Stimulated activated CD8-positive, alpha-beta memory T cell treated with anti-CD3 and anti-CD28 coated beads, Interleukin-15, amount 100 ng/mL, for 24 hours (primary cell): ENCODE measurements at places on chromosomes 5 and 9.

- no peak for DNase-seq
Measured at GRCh38 chr5:33691856-33692255, 199.9 kb downstream of the ADAMTS12 start.

- no peak for DNase-seq
Measured at GRCh38 chr9:135692410-135692809, 6.9 kb downstream of the SOHLH1 start.

- DNase-seq, result no peak
Measured at GRCh38 chr5:72252574-72253155, 67.4 kb downstream of the MRPS27 start.

GRCh38 chr5:95957561-95958203 is 4.0 kb downstream of the ELL2 start:
- no peak for DNase-seq

GRCh38 chr9:29439961-29440360 is 1866.7 kb upstream of the C9orf72 start:
- no peak for DNase-seq

GRCh38 chr5:147711019-147711418 is 71.5 kb downstream of the JAKMIP2 start:
- no peak for DNase-seq

DNA sequence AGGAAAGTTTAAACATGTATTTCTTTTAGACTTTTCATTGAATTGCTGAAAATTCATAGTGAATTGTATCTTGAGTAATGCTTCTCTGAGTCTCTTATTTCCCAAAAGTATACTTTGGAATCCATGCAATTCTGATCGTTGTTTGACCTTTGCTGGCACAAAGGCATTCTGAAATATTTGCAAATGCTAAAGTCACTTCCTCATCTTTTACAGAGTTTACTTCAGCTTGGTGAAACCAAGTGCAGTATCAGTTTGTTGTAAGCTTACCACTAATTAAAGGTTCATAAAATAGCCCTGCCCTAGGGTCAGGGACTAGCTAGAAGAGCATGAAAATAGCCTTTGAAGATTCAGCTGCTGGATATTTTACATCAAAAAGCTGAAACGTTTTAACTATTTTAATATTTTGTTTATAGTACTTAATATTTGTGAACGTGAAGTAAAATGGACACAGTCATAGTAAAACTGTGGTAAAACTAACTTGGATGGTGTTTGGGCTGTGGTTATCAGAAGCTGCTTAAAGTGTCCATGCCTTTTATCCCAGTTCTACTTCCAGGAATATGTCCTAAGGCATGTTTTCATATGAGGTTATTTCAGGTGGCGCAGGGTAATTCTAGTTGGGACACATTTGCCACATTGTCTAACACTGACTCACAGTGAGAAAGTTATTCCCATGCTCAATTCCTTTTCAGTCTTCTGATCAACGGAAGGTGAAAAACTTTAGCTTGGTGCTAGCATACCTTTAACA is 45.3 kb downstream of the SLC22A5 start:
- DNase-seq, result no peak

DNA sequence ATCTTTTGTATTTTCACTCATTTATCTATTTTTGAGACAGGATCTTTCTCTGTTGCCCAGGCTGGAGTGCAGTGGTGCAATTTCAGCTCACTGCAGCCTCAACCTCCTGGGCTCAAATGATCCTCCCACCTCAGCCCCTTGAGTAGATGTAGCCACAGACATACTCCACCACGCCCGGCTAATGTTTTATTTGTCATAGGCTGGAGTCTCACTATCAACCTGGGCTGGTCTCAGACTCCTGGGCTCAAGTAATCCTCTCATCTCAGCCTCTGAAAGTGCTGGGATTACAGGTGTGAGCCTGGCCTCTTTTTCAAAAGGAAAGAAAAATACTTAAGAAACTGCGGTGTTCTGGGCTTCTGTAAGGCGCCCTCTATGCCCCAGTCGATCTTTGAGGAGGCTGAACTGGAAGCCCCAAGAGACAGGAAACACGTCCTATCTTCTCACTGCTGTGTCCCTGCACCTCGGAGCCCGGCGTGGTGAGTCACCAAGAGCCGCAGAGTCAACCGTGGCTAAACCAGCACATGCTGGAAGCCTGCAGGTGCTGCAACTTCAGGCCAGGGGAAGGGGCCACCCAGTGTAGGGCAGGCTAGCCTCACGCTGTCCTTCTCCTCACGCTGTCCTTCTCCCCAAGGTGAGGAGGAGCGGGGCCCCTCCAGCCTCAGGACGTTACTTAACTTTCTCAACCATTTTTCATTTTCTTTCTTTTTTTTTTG is 15.2 kb upstream of the LHX3 start:
- DNase-seq, result no peak

DNA sequence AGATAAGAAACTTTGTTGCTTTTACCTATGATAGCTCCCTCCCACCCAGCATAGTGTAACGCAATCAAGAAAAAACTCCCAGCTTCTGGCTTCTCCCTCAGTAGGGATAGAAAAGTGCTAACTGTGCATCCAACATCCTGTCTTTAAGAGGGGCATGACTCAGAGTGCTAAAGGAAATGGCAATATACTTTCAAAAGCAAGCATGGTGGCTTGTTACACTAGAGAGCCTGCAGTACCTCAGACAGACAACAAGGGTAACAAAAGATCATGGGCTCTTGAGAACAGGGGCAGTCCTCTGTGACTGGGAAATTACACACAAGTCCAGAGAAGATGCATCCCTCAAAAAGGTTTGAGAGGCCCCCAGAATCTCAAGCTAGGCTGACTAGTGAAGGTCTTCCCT is 37.8 kb downstream of the PRELID2 start:
- no peak for DNase-seq

- no peak for DNase-seq
Measured at GRCh38 chr9:135857371-135857786, 50.0 kb downstream of the CAMSAP1 start.

DNA sequence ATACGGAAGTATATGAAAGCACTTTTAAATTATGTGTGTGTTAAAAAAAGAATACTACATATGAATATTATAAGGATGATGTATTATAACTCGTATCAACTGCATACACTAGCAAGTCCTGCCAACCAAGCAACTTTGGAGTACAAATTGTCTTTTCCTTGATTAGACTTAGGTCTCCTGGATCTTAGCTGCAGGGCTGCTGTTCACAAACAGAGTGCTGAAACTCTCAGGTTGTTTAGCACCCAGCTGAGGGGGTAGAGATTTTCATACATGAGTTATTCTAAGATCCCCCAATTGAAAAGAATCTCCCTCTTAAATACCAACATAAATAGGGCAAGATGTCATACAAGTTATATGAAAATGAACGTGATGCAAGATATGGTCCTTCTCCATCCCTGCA is 149.8 kb upstream of the TNC start:
- DNase-seq, result no peak

DNA sequence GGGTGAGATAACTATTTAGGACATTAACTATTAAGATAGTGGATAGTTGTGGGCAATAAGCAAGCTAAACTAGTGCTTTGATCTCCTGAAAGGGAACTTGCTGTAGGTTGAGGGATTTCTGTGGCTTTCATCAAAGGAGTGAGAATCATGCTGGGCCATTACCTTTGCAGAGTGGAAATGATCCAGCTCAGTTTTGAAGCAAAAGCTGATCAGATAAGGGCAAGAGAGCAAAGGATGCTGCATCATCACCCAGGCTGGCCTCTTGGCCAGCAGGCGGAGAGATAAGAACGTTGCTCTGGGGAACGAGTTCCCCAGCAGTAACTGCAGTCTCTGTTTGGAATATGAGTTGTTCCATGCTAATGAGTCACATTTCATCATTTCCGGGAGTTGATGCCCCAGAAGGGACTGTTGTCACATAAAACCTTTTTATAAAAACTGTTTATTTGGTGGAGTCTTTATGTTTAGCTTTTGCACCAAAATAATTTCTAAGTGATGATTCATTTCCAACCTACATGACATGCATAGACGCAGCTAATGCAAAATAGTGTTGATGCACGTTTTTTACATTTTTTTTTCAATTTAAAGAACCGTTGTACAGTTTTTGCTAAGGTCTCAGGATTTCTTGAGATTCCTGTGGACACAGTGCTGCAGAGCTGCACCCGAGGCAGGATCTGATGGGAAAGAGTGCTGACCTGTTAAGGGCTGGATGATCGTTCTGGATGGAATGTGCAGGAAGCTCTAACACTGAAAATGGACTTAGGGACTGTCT is 99.3 kb downstream of the ACTBL2 start:
- DNase-seq, result no peak

- DNase-seq, result no peak
Measured at GRCh38 chr5:126814721-126815404, 37.9 kb downstream of the LMNB1 start.

DNA sequence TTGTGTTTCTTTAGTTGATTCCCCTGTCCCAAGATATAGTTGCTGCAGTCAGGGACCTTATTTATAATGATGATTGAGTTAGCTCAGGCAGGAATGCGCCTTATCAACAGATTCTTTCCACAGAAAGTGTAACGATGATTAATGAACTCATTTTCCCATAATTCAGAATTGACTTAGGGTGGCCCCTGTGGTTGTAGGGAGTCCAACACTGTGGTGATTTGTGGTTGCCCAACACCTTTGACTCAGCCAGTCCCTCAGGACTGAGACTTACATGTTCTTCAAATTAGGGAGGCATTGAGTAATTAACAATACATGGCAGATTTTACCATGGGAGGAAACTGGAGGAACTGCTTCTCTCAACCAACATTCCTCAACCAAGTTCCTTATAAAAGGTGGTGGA is 221.9 kb downstream of the GABRG2 start:
- no peak for DNase-seq

GRCh38 chr5:28766565-28767158 is 1728.3 kb upstream of the CDH9 start:
- no peak for DNase-seq

- no peak for DNase-seq
Measured at GRCh38 chr9:130092910-130093309, 39.2 kb downstream of the GPR107 start.

GRCh38 chr5:21820527-21820926 is 1032.6 kb downstream of the CDH12 start:
- no peak for DNase-seq
